ENCODE measurements at places on chromosomes 7 and 10.
A peak's percentile ranks its signal among the peaks of the same experiment; 100 is the strongest.

DNA sequence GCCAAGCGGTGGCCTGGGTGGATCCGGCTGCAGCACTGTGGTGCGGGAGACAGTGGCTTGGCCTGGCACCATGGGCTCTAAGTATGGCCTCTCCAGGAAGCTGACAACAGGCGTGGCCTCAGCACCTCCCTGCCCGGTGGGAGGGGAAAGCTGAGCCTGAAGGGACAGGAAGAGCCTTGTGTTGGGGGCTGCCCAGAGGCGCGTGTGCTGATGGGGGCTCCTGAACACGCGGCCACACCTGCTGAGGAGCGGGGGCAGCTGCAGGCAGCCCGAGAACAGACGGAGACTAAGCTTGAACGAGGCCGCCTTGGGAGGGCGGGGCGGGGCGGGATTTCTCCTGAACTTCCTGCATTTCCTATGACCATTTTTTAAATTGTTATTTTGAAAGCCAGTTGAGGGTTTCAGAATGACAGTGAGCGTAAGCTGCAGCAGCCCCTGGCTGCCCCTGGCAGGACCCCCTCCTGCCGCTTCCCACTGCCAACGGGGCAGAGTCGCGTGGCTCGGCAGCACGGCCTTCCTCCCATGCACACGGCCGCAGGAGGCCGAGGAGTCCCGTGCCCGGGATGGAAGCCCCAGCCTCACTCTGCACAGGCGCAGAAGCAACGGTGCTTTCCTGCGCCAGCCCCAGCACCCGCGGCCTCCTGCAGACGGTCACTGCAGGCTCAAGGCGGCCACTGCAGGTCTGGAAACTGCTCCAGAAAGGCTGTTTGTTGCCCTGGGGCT is 43.2 kb downstream of the DPYSL4 start:
- peak; percentile 37 for DNase-seq

GRCh38 chr10:59623133-59624121 is 86.2 kb downstream of the SLC16A9 start:
- no peak for DNase-seq

DNA sequence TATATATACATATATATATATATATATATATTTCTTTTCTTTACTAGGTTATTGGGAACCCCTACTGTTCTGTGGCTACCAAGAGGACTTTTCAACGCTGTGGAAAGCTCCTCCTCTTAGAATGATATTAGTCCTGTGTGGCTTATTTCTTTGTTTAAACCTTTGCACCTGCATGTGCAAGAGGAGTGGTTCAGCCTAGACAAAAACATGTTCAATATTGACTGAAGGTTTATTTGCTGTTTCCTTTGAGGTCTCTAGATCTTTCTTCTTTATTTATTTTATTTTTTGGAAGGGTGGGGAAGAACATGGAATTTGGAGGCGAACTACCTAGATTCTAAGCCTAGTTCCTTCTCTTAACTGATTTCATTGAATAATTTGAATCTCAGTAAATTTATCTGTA is 118.1 kb downstream of the GNAT3 start:
- no peak for DNase-seq

GRCh38 chr10:73209705-73210104 is 37.4 kb downstream of the DNAJC9 start:
- DNase-seq = no peak

- no peak for DNase-seq
Observed at GRCh38 chr7:47285860-47286491, 295.9 kb downstream of the TNS3 start.

DNA sequence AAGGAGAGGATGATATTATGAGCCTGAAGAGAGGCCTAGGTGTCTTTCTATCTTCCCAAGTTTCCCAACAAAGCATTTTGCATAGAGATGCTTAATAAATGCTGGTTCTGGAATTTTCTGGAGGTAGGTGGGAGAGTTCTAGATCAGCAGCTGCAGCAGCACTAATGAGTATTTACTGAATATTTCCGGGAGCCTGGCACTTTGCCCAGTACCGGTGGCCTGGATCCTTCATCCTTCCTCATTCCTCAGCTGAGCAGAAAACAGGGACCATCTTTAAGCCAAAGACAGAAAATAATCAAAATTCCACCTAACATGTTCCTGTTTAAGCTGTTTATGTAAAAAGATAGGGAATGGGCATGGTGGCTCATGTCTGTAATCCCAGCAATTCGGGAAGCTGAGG is 813.2 kb upstream of the AUTS2 start:
- DNase-seq = no peak

DNA sequence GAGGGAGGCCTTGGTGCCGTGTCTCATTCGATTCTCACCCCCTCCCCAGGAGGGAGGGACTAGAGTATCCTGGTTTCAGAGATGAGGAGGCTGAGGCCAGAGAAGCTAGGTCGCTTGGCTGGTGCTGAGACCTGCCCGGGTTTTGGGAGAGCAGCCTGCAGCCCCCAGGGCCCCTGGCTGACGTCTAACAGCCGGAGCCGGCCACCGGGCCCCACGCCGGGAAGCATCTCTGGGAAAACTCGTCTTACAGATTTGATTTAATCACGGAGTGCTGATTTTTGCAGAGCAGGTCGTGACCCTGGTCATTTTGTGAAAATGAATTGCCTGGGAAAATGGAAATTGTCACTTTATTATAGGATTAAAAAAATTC is 97.5 kb downstream of the MICALL2 start:
- DNase-seq = no peak

DNA sequence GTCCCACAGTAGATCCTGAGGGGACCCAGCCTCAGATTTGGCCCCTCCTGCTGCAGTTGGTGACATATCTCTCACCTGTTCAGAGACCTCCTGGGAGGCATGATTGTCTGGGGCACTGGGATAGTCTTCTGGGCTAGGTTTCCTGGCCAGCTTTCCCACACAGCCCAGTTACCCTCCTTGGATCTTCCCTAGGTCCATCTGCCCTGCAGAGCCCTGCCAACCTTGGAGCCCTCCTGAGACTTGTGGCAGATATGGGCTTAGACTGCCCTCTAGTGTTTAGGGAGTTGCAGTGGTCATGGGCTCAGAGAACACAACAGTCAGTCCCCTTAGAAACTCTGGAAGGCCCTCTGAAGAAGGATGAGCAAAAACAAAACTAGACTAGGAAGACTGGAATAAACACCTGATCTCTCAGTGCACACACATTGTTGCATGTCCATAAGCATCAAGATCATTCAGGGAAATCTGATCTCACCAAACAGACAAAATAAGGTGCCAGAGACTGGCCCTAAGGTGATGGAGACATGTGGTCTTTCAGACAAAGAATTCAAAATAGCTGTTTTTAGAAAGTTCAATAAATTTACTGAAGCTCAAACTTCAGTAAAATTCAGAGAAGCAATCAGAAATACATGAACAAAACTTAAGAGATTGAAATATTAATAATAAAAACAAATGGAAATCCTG is 324.6 kb downstream of the ATRNL1 start:
- no peak for DNase-seq

DNA sequence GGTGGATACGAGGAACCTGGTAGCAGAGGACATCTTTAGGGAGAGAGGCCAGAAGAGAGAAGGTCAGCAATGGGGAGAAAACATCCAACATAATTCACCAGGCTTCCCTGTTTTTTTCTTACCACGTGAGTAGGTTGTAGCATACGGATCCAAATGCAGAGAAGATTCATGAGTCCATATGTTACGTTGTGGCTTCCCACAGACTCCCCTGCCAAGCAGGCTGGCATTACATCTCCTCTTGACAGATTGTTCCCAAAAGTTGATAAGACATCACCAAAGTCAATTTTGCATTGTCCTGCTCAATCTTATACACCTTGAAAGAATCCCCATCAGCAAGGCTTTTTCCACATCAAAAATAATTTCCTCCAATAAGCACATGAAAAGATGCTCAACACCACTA is 39.7 kb downstream of the DRGX start:
- no peak for DNase-seq

- no peak for DNase-seq
Observed at GRCh38 chr7:123784263-123784662, 35.5 kb upstream of the WASL start.

- DNase-seq = no peak
Observed at GRCh38 chr10:74766501-74766900, 59.9 kb upstream of the KAT6B start.

DNA sequence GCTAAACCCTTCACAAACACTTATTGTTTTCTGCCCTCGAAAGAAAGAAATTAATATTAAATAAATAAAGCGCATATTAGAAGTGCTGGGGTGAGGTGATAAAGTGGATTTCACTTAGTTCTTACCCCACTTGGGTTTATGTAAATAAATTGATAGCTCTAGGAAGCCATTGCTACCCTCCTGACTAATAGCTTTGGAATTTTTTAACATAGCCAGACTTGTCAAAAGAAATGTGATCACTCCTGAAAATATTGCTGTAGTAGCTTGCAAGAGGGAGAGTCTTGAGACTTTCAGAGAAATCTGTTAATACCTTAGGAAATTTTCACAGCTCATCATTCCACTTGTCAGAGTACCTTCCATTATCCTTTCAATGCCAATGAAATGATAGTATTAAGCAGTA is 7.6 kb downstream of the ARL5B start:
- DNase-seq = no peak

DNA sequence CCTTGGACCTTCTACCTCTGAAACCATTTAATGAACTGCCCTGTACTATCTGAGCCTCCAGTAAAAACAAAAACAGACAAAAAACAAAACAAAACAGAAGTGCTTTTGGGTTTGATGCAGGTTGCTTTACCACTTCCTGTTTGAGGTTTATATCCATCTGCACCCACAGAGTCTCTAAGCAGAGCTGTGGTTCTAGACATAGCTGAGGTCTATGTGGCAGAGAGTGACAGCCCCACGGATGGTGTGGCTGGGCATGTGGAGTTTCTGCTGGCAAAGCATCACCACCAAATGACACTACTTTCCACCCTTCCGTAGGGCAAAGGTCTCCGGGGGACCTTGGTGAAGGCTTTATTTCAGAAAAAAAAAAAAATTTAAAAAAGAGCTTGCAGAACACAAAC is 754.2 kb downstream of the GRID1 start:
- peak; percentile 63 for DNase-seq

GRCh38 chr7:77450613-77451012 is 34.5 kb upstream of the GSAP start:
- no peak for DNase-seq

DNA sequence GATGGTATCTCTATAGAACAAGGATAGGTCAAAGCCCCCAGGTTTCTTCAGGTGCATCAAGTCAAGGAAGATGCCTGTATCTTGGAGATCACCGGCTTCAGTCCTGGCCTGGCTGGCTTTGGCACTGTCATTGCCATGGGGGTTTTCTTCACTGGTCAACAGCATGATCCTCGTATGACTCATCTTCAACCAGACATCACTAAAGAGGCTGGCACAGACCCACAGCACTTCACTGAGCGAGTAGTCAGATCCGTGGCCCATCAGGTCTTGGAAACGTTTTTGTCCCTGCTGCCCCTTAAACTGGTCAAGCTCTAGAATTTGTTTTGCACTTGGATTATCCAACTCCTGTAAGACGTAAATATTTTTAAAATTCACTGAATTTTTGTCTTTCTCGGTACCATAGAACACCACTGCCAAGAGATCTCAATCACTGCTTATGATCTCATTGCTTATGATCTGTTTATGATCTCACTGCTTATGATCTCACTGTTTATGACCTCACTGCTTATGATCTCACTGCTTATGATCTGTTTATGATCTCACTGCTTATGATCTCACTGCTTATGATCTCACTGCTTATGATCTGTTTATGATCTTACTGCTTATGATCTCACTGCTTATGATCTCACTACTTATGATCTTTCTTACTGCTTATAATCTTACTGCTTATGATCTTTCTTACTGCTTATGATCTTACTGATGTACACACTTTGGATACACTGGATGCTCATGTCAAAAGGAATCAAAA is 135.2 kb downstream of the CYP26A1 start:
- DNase-seq = no peak

- DNase-seq = no peak
Observed at GRCh38 chr7:158302274-158303070, 285.2 kb downstream of the PTPRN2 start.

DNA sequence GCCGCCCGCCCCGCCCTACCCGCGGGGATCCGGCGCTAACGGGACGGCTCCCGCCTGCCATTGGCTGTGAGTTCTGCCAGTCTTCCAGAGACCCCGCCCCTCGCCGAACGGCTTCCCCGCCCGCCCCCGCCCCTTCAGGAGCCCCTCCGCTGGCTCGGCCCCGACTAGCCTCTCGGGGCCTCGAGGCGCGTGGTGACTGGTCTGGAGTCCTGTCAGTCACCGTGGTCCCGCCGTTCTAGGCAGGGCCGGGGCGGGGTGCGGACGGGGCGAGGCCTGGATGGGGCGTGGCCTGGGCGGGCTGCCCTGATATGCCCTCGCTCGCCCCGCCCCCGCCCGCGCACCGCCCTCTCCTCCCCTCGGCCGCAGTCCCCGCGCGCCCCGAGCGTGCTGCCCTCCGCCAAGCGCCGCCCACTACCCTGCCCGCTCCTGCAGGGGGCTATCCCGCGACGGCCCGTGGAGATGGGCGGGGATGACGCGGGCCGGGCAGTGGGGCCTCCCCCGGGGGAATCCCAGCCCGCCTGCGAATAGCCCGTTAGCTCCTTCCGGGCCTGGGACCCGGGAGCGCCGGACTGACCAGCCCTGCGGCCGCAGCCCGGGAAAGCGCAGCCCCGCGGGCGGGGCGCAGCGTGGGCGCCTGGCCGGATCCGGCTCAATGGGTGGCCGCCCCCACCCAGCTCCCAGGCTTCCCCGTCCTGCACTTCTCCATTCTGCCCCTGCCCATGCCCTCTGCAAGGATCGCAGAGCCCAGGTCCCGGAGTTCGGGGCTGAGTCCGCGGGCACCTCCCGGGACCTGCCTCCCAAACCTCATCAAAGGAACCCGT is 444 bp upstream of the HIP1 start:
- DNase-seq = peak; percentile 99

GRCh38 chr10:133258818-133259601 is 17.7 kb downstream of the ADAM8 start:
- DNase-seq = peak; percentile 85

DNA sequence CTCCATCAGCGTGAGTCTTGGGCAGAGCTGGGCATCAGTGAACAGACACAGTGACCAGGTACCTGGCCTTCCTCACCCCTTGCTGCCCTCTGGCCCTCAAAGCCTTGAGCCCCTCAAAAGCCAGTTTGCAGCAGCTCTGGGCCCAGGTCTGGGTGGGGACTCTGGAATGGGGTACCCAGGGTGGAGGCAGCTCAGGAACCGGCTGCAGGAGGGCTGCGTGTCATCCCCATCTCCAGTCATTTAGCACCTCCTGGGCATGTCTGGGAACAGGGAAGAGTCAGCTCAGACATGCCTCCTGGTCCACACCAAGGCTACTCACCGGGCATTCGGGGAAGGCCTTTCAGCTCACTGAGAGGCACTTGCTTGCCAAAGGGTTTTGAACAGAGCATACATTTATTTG is 503.3 kb downstream of the TCERG1L start:
- DNase-seq = no peak
